ENCODE measurements at places on chromosomes 2 and 18.
A peak's percentile ranks its signal among the peaks of the same experiment; 100 is the strongest.

DNA sequence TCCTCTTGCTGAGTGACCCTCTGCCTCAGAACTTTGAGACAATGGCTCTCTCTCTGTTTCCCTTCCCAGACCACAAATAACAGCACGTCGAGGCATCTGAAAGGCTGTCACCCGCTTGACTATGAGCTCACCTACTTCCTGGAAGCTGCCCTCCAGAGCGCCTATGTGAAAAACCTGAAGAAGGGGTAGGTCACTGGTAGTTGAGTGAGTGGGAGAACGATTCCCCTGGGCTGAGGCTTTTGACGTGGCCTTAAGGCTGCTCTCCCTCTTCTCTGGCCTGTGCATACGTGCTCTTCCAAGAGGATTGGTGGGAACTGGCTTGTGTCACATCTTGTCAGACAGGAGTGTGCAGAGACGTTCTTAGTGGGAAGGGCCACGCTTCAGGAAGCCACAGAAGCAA, 63.1 kb upstream of the MCFD2 start:
- DNase-seq, result no peak

DNA sequence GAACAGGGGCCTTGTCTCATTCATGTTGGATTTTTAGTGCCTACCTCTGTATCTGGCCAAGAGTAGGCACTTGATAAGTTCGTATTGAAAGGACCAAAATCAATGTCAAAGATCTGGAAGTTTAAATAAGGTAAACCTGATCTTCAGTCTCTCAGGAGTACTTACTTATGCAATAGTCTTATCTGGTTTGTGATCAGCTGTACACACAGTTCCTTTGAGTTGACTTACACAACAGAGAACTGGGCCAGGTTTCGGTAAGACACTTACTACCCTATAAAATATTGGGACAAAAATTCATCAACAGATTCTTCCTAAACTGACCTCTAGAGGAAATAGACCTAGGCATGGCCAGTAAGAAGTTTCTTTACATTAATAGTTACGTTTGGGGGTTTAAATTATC, 113.6 kb upstream of the NXPH2 start:
- no peak for DNase-seq

- DNase-seq, result no peak
Observed at GRCh38 chr18:31401156-31402025, 24.8 kb downstream of the DSG4 start.

GRCh38 chr2:20050104-20050645, 1.3 kb downstream of the LAPTM4A start:
- DNase-seq, result no peak

DNA sequence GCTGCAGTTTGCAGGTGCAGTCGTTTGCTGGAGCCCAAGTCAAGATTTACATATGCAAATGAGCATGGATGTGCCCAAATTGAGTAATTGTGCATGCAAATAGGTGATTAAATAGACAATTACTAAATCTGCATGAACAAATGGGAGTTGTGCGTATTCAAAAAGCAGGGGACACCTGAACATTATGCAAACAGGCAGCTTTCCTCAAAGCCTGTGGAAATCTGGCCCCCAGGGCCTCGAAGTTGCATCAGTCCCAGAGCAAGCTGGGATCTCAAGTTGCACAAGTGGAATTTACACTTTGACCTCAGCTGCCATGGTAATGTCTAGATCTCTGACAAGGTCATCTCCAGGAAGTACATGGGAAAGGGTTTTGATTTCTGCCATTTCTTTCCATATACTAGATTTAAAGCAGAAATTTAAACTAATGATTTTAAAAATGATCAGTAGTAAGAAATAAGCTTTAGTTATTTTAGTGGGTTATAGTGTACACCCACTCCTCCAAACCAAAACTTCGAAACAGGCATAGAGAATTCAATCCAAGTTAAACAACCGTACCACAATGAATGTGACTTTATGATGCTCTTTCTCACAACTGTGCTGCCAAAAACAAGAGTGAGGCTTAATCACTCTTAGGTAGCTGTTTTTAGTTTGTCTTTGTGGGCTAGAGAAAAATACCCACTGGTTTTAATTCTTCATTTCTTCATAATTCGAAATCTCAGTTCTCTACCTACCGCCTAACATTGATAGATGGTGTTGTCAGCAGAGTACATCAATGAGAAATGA, 110.7 kb downstream of the RND3 start:
- no peak for DNase-seq

DNA sequence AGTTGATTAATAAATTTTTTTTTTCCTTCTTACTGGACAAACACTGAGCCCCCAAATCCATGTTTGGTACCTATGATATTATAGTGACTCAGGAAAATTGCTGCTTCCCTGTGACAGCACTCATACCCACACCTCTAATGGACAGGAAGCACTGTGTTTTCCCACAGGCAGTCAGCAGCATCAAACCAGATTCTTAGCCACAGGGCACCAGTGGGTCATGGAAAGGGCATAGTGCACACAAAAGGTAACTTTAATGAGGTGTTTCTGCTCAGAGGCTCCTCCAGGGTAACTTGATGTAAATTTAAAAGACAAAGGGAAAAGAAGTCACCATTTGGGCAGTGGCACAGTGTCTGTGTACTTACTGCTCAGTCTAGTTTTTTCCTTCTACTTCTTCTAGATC, 34.1 kb downstream of the SERPINB11 start:
- DNase-seq, result no peak

DNA sequence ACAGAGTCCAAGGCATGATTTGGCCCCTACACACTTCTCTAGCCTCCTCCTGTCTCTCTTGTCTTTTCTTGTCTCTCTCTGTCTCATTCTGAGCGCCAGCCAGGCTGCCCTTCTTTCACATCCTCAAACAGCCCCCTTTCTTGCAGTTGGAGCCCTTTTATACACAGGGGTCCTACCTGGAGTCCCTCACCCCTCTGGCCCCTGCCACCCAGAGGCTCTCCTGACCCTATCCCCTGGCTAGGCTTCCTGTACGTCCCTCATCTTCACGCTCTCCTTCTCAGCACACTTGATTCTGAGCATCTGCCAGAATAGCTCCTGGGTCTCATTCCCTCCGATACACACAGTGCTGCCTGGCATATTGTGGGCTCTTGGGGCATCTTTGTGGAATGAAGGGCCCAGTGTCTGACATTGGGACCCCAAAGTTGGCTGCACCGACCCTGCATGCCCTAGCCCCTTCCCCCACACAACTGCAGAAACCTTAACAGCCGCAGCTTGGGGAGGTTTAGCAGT, 261.9 kb downstream of the DYSF start:
- DNase-seq, result no peak

DNA sequence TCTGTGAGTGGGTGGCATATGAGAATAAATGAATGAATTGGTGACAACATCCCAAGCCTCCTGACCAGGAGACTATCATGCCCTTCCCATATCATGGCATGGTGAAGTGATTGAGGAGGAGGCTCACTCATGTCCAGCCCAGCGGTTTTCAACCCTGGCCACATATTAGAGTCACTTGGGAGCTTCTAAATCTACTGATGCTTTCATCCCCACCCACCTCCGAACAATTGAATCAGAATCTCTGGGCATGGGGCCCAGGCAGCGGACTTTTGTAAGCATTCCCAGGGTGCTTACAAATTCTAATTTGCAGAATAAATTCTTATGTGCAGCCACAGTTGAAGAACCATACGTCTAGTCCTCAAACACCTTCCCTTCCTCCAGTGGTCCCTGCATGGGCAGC, 81.7 kb upstream of the SEC11C start:
- DNase-seq, result no peak

DNA sequence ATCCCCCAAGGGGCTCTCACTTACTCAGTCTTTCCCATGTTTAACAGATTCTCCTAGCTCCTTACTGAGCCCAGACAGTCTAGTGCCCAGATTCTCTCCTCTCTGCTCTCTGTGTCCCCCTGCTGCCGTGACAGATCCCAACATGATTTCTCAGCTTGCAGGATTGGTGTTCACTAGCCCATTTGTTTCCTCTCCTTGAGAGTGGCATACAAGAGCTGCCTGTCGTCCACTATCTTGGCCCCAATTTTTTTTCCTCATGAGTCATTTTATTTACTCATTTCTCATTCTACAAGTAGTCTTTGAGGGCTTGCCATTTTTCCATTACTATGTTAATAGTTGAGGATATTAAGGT, 199.9 kb upstream of the FN1 start:
- no peak for DNase-seq

- no peak for DNase-seq
Observed at GRCh38 chr18:45357686-45358470, 257.4 kb upstream of the SLC14A2 start.

GRCh38 chr2:105879106-105879802, 134.5 kb downstream of the NCK2 start:
- DNase-seq, result no peak

- DNase-seq, result no peak
Observed at GRCh38 chr2:237170020-237170419, 84.3 kb downstream of the COPS8 start.

DNA sequence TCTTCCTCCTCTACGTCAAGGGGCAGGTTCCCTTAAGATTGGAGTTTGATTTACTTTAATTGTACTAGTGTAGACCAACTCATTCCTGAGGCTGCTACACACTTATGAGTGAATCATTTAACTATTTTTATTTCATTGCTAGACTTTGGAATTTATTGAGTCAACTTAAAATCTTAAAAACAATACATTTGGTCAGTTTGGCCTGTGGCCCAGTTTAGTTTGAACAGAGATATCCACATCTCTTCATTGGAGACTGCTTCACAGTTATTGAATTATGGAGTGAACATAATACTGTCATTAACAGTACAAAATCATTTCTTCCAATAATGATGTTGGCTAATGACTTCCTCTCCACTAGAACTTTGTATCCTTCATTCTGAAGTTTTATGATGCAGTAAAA, 34.5 kb upstream of the STPG4 start:
- no peak for DNase-seq

DNA sequence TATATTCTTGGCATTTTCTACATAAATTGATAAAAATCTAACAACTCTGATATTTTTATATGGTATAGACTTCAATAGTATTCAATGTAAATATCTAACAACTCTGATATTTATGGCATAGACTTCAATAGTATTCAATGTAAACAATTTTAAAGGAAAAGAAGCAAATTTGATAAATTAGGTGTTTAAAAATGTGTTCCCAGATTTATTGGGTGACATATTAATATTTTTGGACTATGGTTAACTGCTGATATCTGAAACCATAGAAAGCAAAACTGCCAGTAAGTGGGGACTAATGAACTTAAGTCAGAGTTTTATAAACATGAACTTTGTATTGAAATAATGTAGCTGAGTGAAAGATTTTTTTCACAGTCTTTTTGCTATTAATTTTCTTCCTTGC, 1576.0 kb upstream of the DDX18 start:
- DNase-seq, result no peak

DNA sequence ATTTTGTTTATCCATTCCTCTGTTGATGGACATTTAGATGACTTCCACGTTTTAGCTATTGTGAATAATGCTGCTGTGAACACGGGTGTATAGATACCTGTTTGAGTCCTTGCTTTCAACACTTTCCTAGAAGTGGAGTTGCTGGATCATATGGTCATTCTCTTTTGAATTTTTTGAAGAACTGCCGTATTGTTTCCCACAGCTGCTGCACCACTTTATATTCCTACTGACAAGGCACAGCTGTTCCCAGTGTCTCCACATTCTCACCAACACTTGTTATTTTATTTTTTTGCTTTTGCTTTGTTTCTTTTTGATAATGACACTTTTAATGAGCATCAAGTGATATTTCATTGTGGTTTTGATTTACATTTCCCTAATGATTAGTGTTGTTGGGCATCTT, 41.4 kb upstream of the KCNJ13 start:
- no peak for DNase-seq

DNA sequence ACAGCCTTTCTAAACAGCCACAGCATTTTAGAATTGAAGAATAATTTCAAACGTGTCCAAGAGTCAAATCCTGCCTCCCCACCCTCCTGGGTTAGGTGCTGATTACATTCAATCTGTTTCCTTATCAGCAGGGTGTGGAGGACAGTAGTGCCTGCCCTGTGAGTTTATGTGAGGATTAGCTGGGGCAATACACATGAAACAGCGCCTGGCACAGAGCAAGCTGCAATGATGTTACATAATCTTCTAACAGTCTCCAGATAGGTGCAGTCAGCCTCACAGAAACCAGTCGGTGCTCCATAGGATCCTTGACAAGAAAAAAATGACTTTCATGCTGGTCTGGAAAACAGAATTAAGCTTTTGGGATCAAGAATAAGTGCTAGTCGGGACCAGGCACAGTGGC, 91.7 kb upstream of the ITGA6 start:
- DNase-seq, result no peak

- DNase-seq, result no peak
Observed at GRCh38 chr2:36356298-36356989, 866 bp downstream of the CRIM1 start.

DNA sequence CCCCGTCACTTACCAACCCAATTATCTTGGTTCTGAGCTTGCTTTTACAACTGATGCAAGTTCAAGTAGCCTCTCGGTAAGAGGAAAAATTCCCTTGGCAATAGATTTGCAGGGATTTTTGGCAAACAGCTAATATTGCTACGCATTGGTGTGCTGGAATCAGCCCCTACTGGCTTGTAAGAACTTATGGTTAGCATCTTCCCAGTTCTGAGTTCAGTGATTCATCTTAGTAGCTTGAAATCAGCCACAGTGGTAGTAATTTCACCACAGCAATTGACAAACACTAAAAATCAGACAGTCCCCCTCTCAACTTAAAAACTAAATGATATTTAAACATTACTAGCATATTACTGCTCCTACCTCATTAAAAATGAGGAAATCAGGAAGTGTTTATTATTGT, 5.9 kb upstream of the RAX start:
- no peak for DNase-seq

- DNase-seq, result no peak
Observed at GRCh38 chr18:13401404-13401803, 182.8 kb downstream of the LDLRAD4 start.

DNA sequence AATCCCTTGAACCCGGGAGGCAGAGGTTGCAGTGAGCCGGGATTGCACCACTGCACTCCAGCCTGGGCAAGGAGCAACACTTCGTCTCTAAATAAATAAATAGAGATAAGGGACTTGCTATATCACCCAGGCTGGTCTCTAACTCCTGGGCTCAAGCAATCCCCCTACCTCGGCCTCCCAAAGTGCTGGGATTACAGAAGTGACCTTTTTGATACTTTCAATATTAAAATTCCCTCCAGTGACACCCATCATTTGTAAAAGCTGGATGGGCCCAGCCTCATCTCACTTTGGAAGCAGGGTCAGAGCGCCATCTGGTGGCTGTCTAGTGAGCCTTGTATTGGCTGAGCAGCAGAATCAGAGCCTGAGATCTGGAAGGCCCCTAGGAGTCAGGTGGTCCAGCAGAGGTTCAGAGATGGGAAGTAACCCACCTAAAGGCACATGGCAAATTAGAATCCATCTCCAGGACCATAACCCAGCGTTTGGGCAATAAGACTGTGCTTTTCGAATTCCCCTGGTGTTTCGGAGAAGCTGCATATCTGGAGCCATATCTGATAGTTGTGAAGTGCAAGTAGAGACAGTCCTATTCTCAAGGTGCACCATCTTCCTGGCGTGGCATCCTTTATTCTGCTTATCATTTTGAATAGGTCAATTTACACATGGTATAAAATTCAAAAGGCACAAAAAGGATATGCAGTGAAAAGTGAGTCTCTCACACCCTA, 18.3 kb upstream of the SLC35F6 start:
- DNase-seq, result peak; percentile 64

GRCh38 chr2:206614811-206615210, 27.5 kb upstream of the FAM237A start:
- DNase-seq, result no peak

- no peak for DNase-seq
Observed at GRCh38 chr18:46338205-46338604, 234.0 kb downstream of the HAUS1 start.

Data from stimulated activated CD8-positive, alpha-beta memory T cell treated with anti-CD3 and anti-CD28 coated beads, Interleukin-4, amount 100 ng/mL, for 1 hour (primary cell).